Left lobe of liver (tissue), 2 donors: ENCODE measurements at places on chromosomes 16 and 17. TPM values are rescaled to one million over a fixed set of nuclear protein-coding genes. Genes with fewer than 3 reads are reported as not detected.

GRCh38 chr17:66711881-66712321 is 123.0 kb upstream of the CACNG5 start:
- DNase-seq, result no peak

DNA sequence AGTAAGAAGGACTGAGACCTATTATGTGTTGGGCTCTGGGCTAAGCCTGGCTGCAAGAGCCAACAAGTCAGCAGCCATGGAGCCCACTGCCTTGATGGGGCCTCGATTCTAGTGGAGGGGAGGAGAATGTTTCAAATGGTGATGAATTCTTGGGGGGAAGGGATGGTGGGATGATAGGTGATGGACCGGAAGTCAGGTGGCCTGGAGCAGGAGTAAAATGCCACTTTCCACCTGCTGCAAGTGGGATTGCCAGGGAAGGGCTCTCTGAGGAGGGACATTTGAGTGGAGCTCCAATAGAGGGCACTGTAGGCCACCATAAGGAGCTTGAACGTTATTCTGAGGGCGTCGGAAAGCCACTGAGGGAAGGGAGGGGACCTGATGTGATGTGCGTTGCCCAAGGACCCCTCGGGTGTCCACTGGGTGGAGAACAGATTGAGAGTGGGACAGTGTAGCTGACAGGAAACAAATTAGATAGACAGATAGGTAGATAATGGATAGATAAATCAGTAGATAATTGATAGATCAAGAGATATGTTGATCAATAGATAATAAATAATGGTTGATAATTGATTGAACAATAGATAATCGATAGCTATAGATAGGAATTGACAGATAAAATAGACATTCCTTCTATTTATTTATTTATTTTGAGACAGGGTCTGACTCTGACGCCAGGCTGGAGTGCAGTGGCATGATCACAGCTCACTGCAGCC is 18.2 kb upstream of the NXPH3 start:
- peak; percentile 37 for DNase-seq

DNA sequence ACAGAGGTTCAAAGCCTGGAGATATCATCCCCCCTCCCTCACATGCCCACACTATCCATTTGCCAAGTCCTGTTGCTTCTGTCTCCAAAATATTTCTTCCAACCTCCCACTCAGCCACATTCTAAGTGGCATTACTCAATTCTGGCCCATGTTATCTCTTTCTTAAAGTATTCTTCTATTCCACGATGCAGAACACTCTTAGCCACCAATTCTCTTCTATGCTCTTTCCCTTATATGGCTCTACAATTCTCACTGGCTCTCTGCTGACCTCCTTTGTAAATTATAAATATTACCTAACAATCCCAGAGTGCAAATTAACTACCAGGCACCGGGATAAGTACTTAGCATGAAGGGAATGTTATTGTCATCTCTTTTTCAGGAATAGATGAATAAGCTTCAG is 82.4 kb downstream of the KCNJ2 start:
- DNase-seq, result no peak

DNA sequence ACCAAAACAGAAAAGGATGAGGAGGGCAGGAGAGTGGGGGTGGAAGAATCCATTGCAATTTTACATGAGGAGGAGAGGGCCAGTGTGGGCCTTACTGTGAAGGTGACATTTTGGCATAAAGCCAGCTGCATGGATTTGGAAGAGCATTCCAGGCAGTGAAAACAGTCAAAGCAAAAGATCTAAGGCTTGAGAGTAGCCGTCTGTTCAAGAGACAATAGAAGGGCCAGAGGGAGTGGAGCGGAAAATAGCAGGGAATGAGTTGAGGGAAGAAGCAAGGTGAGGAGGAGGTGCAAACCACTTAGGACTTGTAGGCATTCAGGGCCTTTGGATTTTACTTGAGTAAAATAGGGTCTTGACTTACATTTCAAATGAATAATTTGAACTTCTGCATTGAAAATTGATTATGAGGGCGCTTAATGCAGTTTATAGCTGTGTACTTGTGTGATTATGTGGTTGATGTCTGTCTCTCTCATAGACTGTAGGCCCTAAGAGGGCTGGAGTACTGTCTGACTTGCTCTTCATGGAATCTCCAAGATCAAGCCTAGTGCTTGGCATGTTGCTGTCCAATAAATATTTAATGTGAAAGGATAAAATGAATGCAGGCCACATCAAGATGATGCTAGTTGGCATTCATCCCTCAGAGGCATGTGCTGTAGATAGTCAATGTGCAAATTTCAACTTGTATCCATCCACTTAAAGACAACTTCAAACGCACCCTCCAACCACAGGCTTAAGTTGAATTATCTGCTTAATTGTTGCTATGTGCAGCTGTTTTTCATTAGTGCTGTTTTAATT is 772.1 kb upstream of the RBFOX1 start:
- DNase-seq, result no peak

DNA sequence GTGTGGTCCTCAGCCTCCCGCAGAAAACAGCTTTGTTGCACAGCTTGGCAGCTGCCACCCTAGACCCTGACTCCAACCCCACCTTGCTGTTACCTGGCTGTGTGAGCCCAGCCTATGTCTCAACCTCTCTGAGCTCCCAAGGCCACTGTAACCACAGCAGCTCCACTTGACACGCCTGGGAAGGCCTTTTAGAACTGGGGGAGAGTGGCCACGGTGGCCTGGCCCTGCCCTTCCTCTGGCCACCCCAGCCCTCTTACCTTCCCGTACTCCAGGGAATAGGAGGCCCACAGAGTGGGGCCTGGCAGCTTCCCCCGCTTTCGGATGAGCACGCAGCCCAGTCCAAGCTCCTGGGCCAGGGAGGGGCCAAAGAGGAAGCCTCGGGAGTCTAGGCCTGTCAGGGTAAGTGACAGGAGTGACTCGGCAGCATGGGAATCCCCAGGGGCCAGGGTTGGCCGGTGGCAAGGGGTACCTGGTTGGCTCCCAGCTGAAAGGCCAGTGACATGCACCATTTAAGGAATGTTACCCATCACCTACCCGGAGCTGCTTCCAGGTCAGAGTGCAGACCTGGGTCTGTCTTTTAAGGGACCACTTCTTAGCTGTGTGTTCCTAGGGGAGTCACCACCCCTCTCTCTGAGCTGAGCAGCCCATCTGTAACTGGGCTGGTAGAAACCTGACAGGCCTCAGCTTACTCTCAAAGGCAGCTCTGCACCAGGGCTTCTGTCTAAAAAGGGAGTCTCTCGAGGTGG is 1.4 kb downstream of the APRT start:
- no peak for DNase-seq

DNA sequence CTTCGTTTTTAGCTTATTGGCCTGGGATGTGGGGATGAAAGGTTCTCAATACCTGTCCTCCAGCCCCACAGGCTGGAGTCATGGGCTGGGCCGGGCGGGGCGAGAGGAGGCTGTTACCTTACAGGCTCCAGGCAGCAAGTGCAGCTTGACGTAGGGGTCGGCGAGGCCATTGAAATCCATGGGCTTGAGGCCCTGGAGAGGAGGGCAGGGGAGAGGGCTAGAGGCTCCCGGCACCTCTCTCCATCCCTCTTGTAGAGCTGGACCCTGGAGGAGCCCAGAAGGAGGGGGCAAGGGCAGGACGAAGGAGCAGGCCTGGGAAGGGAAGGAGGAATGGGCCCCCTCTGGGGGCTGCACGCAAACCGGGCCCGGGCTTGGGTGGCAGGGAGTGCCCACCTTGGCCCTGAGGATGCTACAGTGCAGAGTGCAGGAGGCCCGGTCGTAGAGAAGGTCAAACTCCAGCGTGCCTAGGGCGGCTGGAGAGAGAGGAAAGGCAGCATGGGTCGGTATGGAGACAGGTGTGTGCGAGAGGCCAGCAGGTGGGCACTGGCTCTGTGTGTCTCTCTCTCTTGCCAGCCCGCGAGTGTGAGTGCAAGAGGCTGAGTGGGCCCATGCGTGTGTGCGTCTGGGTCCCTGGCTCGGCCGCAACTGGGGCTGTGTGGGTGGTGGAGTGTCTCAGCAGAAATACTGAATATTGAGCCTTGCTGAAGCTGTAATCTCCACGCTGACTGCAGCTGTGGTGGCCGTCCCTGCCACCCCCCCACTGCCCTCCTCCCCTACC is 1.6 kb downstream of the DOC2A start:
- no peak for DNase-seq

The KCNG4 gene
- not detected for total RNA-seq
